ENCODE measurements at places on chromosomes 6 and 20. TPM values are rescaled to one million over a fixed set of nuclear protein-coding genes. Genes with fewer than 3 reads are reported as not detected.
A peak's percentile ranks its signal among the peaks of the same experiment; 100 is the strongest.

DNA sequence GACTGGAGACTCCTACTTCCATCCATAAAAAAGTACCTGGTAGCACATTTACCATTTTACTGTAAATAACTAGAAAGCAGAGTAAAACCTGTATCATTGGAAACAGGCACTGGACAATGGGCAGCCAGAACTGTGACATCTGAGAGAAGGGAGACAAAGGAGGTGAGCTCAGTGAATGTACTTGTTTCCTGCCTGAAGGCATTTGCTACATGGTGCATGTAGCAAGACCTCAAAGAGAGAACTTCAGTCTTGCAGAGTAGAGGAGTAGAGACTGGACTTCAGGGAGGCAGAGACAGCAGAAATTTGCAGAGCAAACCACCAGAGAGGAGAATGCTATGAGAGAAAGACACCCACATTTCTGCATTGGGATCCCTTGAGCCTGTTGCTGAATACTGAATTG is 171.0 kb upstream of the CCN2 start:
- no peak overlapping the region for H3K27ac ChIP-seq
- no peak for DNase-seq
- H3K27me3 ChIP-seq, result no peaks in the 10 kb centered on the region
- no peaks in the 10 kb centered on the region for H3K4me1 ChIP-seq
- H3K4me3 ChIP-seq, result no peak overlapping the region
- no peaks in the 10 kb centered on the region for H3K36me3 ChIP-seq

Gene RAET1L
- total RNA-seq, result not detected

- H3K4me1 ChIP-seq, result peaks cover 88% of the 10 kb centered on the region
- no peaks in the 10 kb centered on the region for H3K27me3 ChIP-seq
- H3K4me3 ChIP-seq, result no peak overlapping the region
- H3K27ac ChIP-seq, result no peak overlapping the region
- H3K36me3 ChIP-seq, result no peaks in the 10 kb centered on the region
Measured at GRCh38 chr20:1386323-1386722, 6.5 kb downstream of the FKBP1A start.

Gene THBS2
- 43.2 TPM for total RNA-seq

- DNase-seq, result no peak
- no peak overlapping the region for H3K27ac ChIP-seq
- H3K4me1 ChIP-seq, result no peaks in the 10 kb centered on the region
- no peaks in the 10 kb centered on the region for H3K27me3 ChIP-seq
- no peak overlapping the region for H3K4me3 ChIP-seq
- no peaks in the 10 kb centered on the region for H3K36me3 ChIP-seq
Measured at GRCh38 chr6:122129313-122130025, 270.0 kb upstream of the HSF2 start.

Gene CRISP3
- not detected for total RNA-seq

DNA sequence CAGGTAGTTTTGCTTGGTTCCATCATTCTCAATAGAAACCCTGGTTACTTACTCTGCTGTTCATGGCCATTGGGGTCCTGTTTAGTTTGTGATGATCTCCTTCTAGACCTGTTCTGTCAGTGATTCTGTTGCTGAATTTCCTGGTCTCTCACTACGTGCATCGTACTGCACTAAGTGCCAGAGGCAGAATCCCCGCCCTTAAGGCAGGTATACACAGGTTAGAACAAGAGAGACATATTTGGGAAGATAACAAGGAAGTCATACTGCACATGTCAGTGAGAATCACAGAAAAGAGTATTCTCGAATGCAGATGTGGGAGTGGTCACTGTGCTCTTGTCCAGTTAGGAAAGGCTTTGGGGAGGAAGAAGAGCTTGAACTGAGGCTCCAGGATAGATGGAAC is 148.1 kb upstream of the MYLIP start:
- no peaks in the 10 kb centered on the region for H3K4me1 ChIP-seq
- no peak overlapping the region for H3K4me3 ChIP-seq
- H3K27me3 ChIP-seq, result no peaks in the 10 kb centered on the region
- no peak overlapping the region for H3K27ac ChIP-seq
- no peak for DNase-seq

Gene PKIG
- 91.5 TPM for total RNA-seq

Gene CLPSL2
- not detected for total RNA-seq

GRCh38 chr6:32970413-32971241 is 2.2 kb downstream of the BRD2 start:
- peak overlapping the region; percentile 98 for H3K27ac ChIP-seq
- peaks cover 33% of the 10 kb centered on the region for H3K4me1 ChIP-seq
- peak; percentile 94 for DNase-seq
- H3K27me3 ChIP-seq, result no peaks in the 10 kb centered on the region
- H3K36me3 ChIP-seq, result peaks cover 15% of the 10 kb centered on the region

DNA sequence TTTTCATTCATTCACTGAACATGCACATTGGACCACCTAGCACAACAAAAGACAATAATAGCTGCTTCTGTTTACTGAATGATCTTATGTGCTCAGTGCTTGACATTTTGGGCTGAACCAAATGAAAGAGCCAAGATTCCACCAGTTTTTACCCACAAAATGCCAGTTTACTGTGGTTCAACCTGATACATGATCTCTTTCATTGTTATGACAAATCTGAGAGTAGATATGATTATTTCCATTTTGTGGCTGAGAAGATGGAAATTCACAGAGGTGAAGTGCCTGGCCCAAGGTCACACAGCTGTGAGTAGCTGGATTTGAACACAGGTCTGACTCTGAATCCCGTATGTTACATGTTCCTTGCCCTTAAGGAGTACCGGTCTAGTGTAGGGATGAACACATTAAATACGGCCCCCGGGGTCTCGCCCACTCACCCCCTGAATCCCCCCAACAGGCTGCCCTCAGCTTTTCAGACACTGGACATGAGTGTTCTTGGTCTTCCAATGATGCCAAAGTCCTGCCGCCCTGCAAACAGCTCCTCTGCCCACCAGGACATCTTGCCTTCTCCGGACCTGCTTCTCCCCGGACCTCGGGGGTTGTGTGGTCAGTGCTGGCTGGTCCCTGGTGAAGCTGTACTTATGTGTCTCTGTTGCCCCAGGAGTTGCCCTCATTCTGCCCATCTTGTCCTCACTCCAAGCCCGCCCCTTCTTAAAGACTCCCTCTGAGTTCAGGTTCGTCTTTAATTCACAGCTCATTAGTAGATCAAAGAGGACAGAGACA is 58.6 kb upstream of the SLC32A1 start:
- H3K27me3 ChIP-seq, result no peaks in the 10 kb centered on the region
- H3K27ac ChIP-seq, result no peak overlapping the region

DNA sequence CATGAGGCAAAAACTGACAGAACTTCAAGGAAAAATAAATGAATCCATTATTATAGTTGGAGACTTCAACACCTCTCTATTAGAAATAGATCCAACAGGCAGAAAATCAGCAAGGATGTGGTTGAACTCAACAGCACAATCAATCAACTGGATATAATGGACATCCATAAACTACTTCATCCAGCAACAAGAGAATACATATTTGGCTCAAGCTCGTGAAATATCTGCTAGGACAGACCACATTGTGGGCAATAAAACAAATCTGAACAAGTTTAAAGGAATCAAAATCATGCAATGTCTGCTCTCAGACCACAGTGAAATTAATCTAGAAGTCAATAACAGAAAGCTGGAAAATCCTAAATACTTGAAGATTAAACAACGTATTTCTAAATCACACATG is 362.6 kb downstream of the CD109 start:
- no peak overlapping the region for H3K27ac ChIP-seq
- no peaks in the 10 kb centered on the region for H3K27me3 ChIP-seq
- no peaks in the 10 kb centered on the region for H3K4me1 ChIP-seq
- H3K4me3 ChIP-seq, result no peak overlapping the region
- DNase-seq, result no peak

Gene MPIG6B
- total RNA-seq, result 0.30 TPM

DNA sequence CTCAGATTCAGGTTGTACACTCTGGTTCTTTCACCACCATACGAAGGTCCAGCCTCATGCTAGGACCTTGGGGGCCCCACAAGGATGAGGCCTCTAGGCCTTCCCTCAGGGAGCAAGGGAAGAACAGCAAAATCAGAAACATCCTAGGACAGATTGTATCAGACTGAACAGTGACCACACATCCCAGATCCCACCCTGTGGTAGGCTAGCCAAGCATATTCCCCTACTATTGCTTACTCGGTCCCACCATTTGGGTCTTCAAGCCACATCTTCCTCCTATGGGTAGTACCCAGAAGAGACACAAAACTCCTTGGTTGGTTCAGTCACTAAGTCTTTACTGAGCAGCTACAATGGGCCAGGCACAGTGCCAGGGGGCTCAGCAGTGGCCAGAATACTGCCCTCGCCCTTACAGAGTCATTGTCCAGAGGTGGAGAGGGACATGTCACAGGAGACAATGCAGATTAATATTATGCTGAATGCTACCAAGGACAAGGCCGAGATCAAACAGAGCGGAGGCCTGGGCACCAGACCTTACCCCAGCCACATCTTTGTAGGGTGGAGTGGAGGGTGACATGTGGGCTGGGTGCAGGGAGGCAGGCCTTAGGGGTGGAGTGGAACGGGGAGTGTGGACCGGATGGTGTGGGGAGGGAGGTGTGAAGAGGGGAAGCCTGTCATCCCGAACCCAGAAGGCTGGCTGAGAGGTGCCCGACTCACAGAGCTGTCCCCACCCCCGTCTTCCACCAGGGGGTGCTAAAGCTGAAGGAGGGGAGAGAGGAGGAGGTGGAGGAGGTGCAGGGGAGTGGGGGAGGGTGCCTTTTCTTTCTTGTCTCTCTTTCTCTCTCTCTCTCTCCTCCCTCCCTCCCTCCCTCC is 6.8 kb upstream of the MAPK13 start:
- no peaks in the 10 kb centered on the region for H3K27me3 ChIP-seq
- peaks cover 56% of the 10 kb centered on the region for H3K4me1 ChIP-seq
- no peak for DNase-seq
- no peak overlapping the region for H3K4me3 ChIP-seq
- no peaks in the 10 kb centered on the region for H3K36me3 ChIP-seq

Gene DZANK1
- 2.7 TPM for total RNA-seq

Gene NT5E
- total RNA-seq, result 1.4 TPM

Gene HEY2
- 1.3 TPM for total RNA-seq

DNA sequence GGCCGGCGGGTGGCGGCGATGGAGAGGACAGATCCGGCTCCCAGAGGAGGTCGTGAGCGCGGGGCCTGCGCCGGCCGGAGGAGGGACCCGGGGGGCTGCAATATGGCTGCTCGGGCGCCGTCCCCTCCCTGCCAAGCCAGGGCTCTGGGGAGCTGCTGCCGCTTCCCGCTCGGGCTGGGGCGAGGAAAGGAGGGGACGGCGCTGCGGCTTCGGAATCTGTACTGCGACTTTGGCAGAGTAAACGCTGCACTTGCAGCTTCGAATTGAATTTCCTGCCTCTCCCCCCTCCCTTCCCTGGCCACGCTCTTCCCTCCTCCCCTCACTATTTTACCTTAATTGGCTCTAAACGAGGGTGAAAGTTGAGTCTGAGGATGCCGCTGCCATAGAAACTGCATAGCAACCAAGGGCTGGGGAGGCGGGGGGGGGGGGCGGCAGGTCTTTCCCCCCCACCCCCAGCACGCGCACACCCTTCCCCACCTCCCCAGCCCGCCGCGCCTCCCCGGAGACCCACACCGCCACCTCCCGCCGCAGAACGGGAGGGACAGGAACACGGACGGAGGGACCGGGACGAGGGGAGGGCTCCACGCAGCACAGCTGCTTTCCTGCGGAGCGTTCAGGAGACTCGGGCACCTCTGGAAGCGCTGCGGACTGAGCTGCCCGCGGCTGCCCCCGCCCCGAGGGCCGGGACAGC is 93.9 kb downstream of the RNASET2 start:
- peaks cover 15% of the 10 kb centered on the region for H3K4me1 ChIP-seq
- peak overlapping the region; percentile 61 for H3K4me3 ChIP-seq
- no peak overlapping the region for H3K27ac ChIP-seq
- DNase-seq, result peak; percentile 87
- H3K36me3 ChIP-seq, result no peaks in the 10 kb centered on the region
- no peaks in the 10 kb centered on the region for H3K27me3 ChIP-seq

- H3K36me3 ChIP-seq, result no peaks in the 10 kb centered on the region
- H3K27ac ChIP-seq, result no peak overlapping the region
- no peaks in the 10 kb centered on the region for H3K4me1 ChIP-seq
- no peak overlapping the region for H3K4me3 ChIP-seq
- DNase-seq, result no peak
Measured at GRCh38 chr6:78492351-78493017, 374.9 kb upstream of the IRAK1BP1 start.

- no peak overlapping the region for H3K27ac ChIP-seq
- no peaks in the 10 kb centered on the region for H3K36me3 ChIP-seq
- no peaks in the 10 kb centered on the region for H3K4me1 ChIP-seq
- H3K4me3 ChIP-seq, result no peak overlapping the region
- DNase-seq, result no peak
- no peaks in the 10 kb centered on the region for H3K27me3 ChIP-seq
Measured at GRCh38 chr20:44406572-44407137, 51.2 kb downstream of the HNF4A start.

- H3K27me3 ChIP-seq, result no peaks in the 10 kb centered on the region
- H3K27ac ChIP-seq, result no peak overlapping the region
- DNase-seq, result no peak
- no peaks in the 10 kb centered on the region for H3K36me3 ChIP-seq
Measured at GRCh38 chr6:5663259-5663658, 343.5 kb downstream of the NRN1 start.

DNA sequence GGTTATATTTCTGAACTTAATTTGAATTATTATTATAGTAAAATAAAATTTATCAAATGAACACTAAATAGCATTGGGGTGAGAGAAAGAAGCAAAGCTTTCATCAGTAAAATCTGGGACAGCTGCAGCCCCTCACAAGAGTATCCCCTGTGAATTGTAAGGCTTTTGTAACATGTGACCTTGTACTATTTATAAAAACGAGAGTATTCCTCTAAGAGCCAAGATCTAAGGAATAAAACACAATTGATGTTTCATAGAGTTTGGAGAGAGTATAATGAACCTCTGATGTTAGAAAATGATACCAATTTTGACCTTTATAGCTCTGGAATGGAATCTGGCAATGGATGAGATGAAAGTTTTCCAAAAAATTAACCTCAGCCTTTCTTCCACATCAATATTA is 617.2 kb upstream of the ID4 start:
- no peak for DNase-seq
- H3K36me3 ChIP-seq, result no peaks in the 10 kb centered on the region
- H3K27ac ChIP-seq, result no peak overlapping the region
- no peaks in the 10 kb centered on the region for H3K4me1 ChIP-seq
- no peak overlapping the region for H3K4me3 ChIP-seq

Gene PGBD1
- 4.9 TPM for total RNA-seq

DNA sequence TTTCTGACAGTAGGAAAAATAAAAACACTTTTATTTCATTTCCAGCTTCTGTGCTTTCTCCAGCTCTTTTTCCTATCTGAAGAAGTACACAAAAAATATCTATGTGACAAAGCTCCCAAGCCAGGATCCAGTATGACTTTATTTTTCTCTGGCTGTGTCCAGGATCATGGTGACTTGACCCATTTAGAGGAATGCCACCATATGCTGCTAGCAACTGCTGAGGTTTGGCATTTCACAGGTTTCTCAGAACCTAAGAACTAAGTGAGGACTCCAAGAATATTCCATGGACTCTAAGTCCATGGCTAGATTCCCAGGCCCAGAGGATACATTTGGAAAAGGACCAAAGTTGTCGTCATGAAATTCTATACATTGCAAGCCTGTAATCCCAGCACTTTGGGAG is 876.6 kb upstream of the FLRT3 start:
- no peak overlapping the region for H3K27ac ChIP-seq
- no peaks in the 10 kb centered on the region for H3K27me3 ChIP-seq
- no peak for DNase-seq
- no peaks in the 10 kb centered on the region for H3K4me1 ChIP-seq
- H3K4me3 ChIP-seq, result no peak overlapping the region
- no peaks in the 10 kb centered on the region for H3K36me3 ChIP-seq

All from upper lobe of left lung (tissue), 6 donors.